ENCODE measurements at places on chromosomes 1 and 21.

DNA sequence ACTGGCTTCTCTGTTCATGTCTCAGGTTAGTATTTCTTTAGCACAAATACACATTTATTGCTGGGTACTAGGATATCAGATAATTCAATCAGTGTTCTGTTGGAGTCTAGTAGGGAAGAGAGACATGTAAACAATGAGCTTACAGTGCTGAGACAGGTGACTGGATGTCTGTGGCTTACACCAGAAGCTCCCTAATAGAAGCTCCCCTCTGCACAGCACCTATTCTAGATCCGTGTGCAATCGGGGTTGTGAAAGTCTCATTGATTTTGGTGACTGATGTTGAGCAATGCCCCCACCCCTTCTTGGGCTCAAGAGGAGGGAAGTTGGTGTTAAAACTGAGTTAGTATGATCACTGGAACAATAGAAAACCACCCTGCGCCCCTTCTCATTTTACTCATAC, 279.2 kb downstream of the RPS6KC1 start:
- DNase-seq = no peak

GRCh38 chr1:44300852-44301251, 54.2 kb downstream of the ERI3 start:
- no peak for DNase-seq

DNA sequence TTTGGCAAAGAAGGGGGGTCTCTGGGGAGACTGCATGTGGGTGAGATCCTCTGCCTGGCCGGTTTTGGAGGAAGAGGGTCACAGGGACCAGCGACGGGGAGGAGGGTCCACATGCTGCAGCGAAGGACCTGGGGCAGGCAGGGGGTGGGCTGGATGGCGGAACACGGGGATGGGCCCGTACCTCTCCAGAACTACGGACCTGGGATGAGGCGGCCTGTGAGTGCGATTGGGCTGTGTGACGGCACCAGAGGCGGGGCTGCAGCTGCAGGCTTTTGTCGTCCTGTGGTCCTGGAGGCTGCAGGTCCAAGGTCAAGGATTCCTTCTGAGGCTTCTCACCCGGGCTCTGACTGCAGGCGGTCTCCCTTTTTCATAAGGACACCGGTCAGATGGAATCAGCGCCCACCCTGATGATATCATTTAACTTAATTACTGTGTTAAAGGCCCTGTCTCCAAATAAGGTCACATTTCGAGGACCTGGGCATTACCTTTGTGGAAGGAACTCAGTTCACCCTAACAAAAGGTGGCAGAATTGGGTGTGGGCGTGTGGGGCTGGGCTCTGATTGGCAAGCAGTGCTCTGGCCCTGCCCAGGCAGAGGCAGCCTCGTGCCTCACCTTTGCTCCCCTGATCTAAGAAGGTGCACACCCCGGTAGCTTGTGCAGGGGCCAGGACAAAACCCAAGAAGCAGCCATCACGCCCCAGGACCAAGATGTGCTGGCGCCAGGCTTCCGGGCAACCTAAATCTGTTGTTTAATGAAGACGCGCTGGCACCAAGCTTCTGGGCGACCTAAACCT, 60.0 kb upstream of the TRAPPC10 start:
- no peak for DNase-seq

- DNase-seq = no peak
Measured at GRCh38 chr1:94006604-94007003, 97.4 kb upstream of the GCLM start.

DNA sequence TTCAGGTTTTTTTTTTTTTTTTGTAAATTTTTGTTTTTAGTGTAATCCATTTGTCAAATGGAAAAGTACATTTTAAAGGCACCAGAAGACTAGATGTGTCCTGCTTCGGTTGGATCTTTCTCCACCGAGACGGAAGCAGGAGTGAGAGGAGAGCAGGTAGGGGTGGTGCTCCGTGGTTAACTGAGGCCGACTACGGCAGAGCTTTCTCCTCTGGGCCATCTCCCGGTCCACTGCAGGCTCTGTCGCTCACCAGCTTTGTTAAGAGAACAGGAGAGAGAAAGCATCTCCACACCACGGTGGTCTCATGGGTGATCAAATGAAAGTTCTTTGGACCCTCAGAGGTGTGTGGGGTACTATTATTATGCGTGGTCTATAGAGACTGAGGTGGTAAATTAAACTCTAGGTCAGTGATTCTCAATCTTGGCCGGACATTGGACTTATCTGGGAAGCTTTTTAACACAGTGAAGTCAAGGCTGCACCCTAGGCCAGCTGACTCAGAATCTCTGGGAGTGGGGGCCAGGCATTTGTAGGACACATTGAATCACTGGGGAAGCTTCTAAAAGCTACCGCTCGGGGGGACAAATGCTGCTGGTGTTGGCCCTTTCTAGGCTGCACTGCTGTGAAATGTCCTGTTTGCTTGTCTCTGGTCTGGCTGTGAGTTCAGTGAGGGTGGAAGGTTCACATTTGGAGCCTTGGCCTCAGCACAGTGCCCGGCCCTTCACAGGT, 25.0 kb downstream of the ABCA4 start:
- no peak for DNase-seq

GRCh38 chr1:5475572-5475971, 516.7 kb downstream of the NPHP4 start:
- no peak for DNase-seq

DNA sequence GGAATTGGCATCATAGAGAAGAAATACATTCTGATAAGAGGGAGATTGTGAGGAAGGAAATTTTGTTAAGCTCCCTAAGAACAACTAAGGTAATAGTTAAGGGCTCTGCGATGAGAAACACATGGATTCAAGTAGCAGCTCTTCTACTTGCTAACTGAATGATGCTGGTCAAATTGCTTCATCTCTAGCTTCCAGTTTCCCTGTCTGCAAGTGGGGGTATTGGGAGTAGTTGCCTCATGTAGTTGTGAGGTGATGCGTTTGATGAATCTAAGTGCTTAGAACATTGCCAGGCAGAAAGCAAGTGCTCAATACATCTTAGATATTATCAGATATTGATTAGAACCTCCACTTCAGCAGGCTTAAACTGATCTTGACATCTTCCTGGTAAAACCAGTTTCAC, 84.8 kb downstream of the CD58 start:
- DNase-seq = no peak

DNA sequence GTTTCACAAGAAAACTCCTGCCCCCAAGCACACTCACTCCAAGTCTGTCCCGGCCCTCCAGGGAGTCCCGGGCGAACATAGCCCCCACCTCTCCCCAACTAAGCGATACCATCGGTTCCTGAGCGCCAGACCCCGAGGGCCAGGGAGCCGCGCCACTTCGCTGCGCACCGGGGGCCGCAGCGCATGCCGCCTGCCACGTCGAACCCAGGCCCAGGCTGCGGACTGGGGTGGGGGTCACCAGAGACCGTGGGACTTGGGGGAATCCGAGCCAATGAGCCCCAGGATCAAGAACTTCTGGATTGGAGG, 801 bp downstream of the RSPO1 start:
- DNase-seq = no peak

DNA sequence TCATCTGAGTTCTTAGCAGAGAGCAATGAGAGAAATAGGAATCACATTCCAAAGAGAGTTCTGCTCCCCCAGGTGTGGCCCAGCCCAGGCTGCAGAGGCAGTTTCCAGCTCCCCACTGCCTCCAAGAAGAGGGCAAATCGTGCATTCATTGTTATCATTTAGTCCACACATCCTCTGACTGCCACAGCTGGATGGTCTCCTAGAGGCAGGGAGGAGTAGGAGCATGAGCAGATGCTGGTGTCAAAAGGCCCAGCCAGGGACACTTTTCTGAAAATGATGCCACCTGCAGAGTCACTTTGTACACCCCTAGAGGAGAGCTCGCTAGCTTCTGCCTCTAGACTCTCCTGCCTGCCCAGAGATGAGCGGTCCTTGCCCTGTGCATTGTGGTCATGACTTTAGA, 33.6 kb upstream of the GNPAT start:
- DNase-seq = no peak

GRCh38 chr1:24535778-24536177, 20.1 kb upstream of the NCMAP start:
- no peak for DNase-seq

DNA sequence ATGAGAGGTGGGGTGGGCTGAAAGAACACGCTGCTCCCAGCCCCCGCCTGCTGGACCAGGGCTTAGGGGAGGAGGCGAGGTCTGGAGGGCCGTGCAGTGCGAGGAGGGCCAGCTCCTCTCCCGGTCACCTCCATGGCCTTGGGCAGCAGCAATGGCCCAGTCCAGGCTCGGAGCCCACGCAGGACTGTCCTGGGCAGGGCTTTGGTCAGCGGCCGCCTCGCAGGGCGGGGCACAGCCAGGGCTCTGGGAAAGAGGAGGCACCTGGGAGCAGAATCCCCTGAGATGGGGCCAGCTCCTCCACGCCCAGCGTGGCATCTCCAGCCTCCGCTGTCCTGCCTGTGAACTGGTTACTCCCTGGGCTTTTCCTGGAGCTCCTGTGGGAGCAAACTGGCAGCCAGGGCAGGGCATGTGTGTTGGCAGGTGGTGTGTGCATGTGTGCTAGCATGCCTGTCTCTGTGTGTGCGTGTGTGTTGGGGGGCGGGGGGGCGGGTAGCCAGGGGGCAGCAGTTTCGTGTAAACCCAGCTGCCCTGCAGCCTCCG, 27.4 kb downstream of the ARHGEF16 start:
- no peak for DNase-seq

Measured in suppressor macrophage treated with lipopolysaccharide for 1 hour (primary cell).